ENCODE measurements at places on chromosomes 11 and 22.

GRCh38 chr11:79332017-79332416, 108.8 kb downstream of the TENM4 start:
- no peak for DNase-seq

GRCh38 chr22:33139937-33140336, 81.8 kb upstream of the SYN3 start:
- no peak for DNase-seq

DNA sequence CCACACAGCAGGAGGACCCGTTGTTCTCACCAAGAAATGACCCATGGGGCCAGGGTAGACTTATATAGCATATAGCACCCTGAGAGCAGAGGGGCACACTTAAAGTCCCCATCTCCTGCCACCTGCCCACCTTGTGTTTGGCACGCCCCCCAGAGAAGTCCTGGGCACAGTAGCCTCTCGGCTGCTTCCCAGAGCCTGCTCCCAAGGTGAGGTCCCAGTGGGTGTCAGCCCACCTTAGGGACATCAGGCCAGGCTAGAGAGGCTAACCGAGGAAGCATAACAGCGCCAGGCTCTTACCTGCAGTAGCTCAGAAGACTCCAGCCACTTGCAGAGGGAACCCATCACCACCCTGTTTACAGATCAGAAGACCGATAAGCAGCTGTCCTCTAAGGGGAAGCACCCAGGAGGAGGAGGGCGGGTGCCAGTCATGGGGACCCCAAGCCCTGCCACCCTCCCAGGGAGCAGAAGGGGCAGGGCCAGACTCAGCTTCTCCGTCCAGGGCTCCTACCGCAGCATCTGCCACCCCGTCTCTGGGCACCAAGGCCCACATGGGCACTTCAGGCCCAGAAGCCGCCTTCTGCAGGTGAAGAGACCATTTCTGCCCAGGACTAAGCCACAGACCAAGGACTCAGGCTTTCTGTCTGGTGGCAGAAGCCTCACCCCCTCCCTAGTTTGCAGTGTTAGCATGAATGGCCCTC, 34.9 kb upstream of the HMOX1 start:
- no peak for DNase-seq

DNA sequence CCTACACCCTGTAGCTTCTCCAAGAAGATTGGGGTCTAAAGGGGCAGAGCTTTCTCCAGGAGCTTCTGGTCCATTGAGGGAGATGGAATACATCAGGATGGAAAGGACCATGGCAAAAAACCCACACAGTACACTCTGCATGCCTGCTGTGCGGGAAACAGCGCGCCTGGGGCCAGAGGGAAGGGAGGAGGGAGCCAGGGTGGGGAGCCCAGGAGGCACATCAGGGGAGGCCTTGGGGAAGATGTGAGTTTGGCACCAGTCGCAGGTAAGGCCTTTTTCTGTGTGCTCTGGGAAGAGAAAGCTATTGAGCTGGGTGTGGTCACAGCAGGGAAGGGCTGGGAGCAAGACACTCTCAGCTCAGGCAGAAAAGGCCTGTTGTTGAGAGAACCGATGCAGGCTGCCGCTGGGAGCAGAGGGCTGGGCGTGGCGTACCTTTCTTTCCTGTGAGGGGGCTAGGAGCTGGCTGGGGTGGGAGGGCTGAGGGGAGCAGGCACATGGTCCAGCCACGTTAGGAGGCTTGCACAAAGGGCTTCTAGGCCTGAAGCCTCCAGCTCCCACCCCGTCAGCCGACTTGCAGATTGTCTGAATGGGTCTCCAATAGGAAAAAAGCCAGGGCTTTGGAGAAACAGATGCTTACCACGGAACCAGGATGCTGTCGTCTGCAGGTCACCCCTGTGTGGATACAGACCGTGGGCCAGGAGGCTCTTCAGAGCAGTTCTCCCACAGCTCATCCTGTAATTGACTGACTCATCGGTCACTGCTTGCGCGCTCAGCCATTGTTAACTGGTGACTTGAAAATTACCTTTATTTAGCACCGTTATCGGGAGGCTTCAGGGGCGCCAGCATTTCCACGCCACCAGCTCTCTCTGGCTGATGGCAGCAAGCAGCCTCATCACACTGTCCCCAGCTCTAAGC, 237.3 kb downstream of the ST3GAL4 start:
- DNase-seq = no peak

GRCh38 chr22:32625985-32626384, 151.4 kb downstream of the FBXO7 start:
- no peak for DNase-seq

GRCh38 chr11:111836721-111837120, 34.7 kb downstream of the ALG9 start:
- no peak for DNase-seq

GRCh38 chr11:67433536-67434394, 3.7 kb downstream of the PTPRCAP start:
- DNase-seq = no peak

GRCh38 chr22:27839057-27839660, 37.6 kb upstream of the MN1 start:
- DNase-seq = no peak

DNA sequence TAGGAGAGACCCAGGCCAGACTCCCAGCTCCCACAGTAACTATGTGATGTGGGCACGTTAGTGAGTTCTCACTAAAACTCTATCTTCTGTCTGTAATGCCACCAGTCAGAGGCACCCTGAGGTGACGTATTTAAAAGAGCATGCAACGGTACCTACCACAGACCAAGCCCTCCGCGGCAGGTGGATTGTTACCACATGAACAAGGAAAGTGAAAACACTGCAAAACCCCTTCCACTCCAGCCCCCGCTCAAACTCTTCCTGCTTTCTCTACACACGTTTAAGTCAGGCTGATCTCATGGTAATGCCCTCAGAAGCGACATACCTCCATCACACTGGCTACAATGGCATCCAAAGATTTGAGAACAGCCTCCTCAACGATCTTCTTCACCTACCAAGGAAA, 36.7 kb downstream of the SERPIND1 start:
- no peak for DNase-seq

GRCh38 chr11:19345519-19345847, 104.7 kb upstream of the E2F8 start:
- DNase-seq = no peak

All from fibroblast of skin of back (primary cell).